ENCODE measurements at places on chromosomes 16 and 17.
A peak's percentile ranks its signal among the peaks of the same experiment; 100 is the strongest.

DNA sequence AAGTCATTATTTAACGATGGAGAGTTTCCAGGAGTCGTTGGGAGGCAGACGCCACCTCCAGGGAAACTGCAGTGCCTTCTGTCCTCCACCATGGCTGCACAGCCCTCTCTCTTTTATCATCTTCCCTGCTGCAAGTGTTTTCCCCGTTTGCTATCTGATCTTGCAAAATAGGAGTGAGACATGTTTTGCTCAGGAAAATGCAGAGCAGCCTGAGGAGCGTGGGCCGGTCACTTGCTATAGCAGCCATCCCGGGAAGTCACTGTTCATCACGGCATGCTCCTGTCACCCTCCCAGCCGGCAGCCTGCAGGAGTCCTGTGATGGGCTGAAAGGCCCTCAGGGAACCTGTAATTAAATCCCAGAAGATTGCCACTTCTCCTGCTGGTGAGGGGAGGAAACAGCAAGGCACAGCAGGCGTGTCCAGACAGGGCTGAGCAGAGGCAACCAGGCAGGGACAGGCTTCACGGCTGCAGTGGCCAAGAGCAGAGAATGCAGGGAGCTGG lies 143.1 kb downstream of the GSG1L start:
- no peak for DNase-seq

GRCh38 chr17:45910667-45911066 lies 16.3 kb downstream of the MAPT start:
- DNase-seq, result no peak

GRCh38 chr17:5667871-5668270 lies 83.6 kb upstream of the NLRP1 start:
- no peak for DNase-seq

- DNase-seq, result no peak
Observed at GRCh38 chr17:11324021-11324420, 83.0 kb downstream of the SHISA6 start.

DNA sequence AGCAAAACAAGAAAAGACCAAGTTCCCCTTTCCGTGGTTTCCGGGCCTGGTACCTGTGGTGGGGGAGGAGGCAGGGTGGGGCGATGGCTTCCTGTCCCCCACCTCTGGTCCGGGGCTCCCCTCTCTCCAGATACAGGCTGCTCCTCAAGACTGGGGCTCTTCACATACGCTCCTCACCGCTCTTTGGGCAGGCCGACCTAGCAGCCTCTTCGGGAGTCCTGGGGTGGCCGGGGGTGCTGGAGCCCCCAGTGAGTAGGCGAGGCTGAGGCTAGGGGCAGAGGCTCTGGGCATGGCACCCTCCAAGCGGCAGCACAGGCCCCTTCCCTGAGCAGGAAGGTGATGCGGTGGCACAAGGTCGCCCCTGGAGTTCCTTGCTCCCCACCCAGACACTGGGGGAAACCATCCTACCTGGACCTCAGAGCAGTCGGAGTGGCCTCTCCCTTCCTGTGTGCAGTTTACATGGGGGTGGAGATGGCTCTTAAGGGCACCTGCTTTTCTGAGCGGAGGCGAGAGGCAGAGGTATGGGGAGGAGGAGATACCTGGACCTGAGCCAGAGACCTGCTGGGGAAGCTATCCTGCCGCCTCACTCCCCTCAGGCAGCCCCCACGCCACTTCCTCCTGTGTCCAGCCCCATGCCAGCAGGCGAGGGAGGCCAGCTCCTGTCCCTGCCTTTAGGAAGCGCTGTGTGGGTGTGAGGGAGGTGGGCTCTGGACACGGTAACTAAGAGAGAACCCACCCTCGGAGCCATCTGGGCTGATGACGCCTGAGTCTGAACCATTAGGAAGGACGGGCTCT lies 891 bp downstream of the CORO1A start:
- DNase-seq, result peak; percentile 47

GRCh38 chr17:58352596-58353388 lies 791 bp upstream of the SUPT4H1 start:
- no peak for DNase-seq

DNA sequence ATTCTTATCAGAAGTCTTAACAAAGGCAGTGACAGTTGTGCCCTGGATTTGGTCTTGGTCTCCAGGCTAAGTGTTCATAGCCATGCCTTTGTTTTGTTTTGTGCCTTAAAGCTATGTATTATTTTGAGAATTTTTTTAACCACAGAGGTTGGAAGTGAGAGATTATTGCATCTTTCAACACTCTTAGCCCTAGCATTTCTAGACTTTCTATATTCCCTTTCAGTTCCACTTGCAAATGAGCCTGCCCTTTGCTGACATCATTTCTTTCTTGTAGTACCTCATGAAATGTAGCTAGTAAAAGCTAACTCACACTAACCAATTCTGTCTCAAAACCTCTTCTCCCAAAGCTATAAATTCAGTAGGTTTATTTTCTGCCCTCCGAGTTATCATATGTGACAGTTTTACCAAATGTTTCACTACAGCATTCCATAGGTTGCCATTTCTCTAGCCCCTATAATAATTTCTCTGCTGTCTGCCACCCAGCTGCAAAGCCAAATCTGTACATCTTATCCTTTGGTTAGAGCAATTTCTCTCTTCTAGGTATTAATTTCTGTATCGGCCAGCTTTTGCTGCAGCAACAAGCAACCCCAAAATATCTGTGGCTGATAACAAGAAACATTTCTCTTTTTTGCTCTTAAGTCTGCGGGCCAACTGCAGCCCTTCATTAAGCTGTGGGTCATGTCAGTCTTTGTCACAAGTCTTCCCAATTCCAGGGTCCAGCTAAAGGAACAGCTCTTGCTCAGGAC lies 14.2 kb upstream of the CCL1 start:
- no peak for DNase-seq

- no peak for DNase-seq
Observed at GRCh38 chr17:78812855-78813254, 27.8 kb downstream of the USP36 start.

DNA sequence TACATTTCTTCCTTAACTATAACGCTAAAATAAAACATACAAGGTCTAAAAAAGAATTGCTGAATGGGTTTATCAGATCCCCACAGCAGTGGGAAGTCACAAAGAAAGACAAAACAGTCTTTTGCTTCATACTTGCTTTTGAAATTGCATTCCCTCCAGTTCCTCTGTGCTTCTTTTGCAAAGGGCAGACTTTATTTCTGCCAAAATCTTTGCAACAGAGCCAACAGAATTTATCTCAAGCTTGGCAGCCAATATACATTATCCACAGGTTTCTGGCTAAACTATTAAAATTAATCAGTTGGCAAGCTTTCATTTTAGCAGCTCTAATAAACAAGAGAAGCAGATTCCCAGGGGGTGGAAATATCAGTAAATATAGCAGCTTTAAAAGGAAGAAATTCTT lies 378.9 kb upstream of the CA10 start:
- DNase-seq, result no peak

- DNase-seq, result no peak
Observed at GRCh38 chr16:17691899-17692176, 221.1 kb upstream of the XYLT1 start.

GRCh38 chr16:79772784-79773183 lies 172.2 kb upstream of the MAF start:
- DNase-seq, result no peak

DNA sequence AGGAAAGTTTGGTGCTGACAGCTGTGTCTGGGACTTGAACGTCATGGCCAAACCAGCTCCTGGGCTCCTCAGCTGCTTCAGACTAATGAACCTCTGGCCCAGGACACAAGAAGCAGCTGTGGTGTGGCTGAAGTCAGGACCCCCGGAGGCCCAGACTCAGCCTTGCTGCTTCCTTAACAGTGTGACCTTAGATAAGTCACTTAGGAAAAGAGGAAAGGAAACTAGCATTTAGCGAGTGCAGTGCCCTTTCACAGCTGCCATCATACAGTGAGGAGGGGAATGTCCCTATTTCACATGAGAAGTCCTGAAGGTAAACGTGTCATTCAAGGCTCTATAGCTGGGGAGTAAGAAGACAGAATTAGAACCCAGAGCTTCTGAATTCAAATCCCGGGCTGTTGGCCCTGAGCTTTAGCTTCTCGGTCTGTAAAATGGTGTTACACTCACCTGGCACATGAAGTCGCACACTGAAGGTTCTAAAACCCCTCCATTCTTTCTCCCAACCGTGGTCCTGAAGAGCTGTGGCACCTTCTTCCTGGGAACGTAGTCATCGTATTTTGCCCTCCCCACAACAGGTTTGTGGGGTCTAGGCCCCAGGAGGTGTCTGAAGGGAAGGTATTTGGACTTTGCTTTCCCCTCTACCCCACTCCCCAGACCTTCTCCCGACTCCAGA lies 910 bp upstream of the RAMP2 start:
- DNase-seq, result no peak

GRCh38 chr17:836151-836550 lies 54.0 kb downstream of the MRM3 start:
- DNase-seq, result no peak

GRCh38 chr16:65125871-65126270 lies 4.0 kb upstream of the CDH11 start:
- no peak for DNase-seq

- DNase-seq, result no peak
Observed at GRCh38 chr16:17457997-17458396, 12.8 kb downstream of the XYLT1 start.

DNA sequence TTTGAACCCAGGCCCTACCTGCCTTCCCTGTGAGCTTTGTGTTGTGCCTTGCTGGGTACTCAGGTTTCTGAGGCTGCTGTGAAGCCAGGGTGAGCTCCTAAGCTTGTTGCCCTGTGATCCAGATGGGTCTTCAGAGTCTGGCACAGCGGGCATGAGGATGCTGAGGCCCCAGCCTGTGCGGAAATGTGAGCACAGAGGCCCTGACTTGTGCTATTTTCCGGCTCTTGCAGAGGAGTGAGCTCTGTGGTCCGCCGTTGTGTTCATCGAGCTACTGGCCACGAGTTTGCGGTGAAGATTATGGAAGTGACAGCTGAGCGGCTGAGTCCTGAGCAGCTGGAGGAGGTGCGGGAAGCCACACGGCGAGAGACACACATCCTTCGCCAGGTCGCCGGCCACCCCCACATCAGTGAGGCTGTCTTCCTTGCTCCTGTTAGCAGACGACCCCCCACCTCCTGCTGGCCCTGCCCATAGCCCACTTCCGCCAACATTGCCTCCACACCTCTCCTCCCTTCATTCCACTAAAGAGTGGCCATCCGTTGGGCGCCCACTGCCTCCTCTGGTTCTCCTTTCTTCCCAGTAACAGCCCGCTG lies 2.7 kb downstream of the PHKG2 start:
- no peak for DNase-seq

GRCh38 chr16:79768276-79768970 lies 167.9 kb upstream of the MAF start:
- no peak for DNase-seq

GRCh38 chr16:1614456-1615102 lies 2.4 kb downstream of the CRAMP1 start:
- no peak for DNase-seq

- no peak for DNase-seq
Observed at GRCh38 chr16:67277294-67277998, 1.9 kb upstream of the PLEKHG4 start.

DNA sequence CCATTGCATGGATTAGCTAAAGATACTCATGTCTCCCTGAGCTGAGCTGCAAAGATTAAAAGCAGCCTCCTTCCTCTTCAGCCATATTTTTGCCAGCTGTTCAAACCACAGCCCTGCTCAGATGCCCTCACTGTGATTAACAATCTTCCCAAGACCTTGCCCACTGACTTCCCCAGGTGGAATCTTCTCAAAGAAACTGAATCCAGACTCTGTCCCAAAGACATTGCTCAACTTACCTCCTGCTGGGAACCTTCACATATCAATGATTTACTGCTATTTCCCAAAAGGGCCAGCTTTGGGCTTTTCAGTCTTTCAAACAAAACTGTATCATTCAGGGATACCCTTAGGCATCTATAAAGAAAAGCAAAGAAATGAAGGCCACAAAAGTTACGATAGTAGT lies 9.2 kb downstream of the C17orf67 start:
- no peak for DNase-seq

- DNase-seq, result no peak
Observed at GRCh38 chr17:72409405-72410002, 288.7 kb downstream of the SOX9 start.

DNA sequence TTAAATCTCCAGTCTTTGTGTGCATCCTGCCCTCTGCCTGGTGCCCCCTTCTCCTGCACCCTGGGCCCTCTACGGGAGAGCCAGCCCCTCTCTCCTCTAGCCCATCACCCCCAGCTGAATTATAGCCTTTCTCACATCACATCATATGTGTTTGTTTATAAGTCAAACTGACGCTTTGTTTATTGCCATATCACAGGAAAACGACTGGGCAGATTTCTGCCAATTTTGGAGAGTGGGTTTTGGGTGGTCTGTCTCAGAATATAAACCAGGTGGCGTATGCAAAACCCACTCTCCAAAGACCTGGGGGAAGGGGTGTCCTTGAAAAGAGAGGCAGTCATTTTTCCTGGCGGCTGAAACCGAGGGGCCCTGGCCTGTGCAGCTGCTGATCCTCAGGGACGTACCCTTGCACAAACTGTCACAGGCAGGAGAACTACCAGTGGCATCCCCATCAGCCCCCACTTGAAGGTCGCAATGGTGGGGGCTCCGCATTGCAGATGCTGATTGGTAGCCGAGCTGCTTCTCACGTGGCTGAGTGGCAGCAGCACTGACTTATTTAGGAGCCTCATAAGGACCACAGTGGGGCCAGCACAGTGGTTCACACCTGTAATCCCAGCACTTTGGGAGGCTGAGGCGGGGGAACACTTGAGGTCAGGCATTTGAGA lies 34.8 kb upstream of the CDC42EP4 start:
- no peak for DNase-seq

DNA sequence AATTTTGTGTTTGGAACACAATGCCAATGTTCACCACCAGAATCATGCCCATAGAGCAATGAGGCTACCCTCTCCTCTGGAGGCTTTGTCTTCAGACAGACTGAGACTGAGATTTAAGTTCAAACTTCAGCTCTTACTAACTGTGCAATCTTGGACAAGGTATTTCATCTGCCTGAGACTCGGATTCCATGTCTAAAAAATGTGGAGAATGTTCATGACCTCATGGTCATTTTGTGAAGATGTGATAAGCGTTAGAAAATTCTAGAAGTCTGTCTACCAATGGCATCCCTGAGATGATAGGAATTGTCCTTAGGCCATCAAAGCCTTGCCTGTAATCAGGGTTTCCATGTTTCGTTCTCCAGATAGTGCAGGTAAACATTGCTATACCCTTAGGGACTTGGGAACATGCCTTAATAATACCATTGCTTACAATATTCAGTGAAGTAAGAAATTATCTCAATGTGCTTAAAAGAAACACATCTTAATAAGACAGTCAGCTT lies 388.2 kb upstream of the MAF start:
- DNase-seq, result no peak

- no peak for DNase-seq
Observed at GRCh38 chr16:68744744-68745280, 7.7 kb downstream of the CDH1 start.

Data from activated CD8-positive, alpha-beta memory T cell treated with anti-CD3 and anti-CD28 coated beads for 4 hours (primary cell).